ENCODE measurements at places on chromosomes 5 and 9.

DNA sequence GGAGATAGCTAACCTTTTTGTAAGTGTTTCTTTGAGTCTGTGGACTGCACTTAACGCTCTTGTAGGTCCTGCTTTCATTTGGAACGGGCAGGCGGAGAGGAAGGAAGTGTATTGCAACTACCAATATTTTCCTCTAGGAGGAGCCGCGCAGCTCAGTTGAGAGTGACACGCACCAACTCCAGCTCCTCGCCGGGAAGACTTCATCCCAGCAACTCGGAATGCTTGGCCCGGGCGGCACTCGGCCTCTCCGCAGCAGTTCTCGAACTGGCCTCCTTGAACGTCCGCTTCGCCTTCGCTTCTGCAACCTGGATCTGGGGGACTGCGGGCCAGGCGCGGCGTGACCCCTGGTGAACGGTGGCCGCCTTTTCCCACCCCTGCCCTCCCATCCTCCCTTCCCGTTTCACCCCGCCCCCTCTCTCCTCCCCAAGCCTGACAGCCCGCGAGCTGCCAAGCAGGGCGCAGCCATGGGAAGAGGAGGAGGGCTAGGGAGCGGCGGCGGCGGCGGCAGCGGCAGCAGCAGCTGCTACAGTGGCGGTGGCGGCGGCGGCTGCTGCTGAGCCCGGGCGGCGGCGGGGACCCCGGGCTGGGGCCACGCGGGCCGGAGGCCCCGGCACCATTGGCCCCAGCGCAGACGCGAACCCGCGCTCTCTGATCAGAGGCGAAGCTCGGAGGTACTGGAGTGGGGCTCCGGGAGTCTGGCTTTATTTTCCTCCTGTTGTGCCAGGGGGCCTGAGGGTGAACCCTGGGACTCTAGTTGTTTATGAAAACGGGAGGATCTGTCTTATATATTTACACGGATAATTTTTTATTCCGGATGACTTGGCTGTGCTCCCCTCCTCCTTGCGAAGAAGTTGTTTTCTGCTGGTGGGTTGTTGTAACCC is at the start of gene GHR:
Gene GHR (plus strand): TSS at position 155 of the 881 bp plus-strand sequence. CDS start 142,436 bp downstream, outside the sequence.
- DNase-seq = no peak

- DNase-seq = no peak
Measured at GRCh38 chr5:164742025-164742424, 1236.6 kb downstream of the MAT2B start.

DNA sequence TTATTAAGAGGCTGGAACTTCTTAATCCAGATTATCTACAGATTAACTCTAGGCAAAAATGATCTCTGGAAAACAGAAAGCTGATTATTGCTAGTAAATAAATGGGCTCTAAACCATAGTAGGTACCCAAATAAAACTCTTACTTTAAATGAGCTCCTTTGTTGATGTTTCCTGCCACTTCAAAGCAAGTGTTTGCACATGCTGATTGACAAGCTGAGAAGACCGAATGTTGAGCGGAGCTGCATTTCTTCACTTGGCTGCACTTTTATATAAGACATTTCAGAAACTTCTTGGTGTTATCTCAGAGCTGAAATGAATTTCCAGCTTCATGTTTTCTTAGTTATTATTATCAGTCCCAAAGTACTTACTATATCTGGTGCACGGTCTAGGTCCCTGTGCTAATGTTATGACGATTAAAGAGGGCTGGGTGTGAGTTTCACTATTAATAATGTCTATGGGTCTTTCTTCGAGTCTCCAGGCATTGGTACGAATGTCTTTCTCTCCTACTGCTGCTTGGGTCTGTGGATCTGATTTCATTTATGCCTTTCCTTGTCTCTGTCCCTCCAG is 58.6 kb upstream of the CTXN3 start:
- no peak for DNase-seq

- DNase-seq = no peak
Measured at GRCh38 chr9:123358181-123358905, 2.3 kb downstream of the CRB2 start.

DNA sequence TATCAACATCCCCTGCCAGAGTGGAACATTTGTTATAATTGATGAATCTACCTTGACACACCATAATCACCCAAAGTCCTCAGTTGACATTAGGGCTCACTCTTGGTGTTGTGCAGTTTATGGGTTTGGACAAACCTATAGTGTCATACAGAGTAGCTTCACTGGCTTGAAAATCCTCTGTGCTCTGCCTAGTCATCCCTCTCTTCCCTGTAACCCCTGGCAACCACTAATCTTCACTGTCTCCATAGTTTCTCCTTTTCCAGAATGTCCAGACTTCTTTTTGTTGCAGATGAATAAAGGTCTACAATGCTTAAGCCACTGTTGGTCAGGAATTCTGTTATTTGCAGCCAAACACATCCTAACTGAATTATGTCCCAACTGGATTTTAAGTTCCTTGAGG is 22.5 kb upstream of the SUB1 start:
- no peak for DNase-seq

DNA sequence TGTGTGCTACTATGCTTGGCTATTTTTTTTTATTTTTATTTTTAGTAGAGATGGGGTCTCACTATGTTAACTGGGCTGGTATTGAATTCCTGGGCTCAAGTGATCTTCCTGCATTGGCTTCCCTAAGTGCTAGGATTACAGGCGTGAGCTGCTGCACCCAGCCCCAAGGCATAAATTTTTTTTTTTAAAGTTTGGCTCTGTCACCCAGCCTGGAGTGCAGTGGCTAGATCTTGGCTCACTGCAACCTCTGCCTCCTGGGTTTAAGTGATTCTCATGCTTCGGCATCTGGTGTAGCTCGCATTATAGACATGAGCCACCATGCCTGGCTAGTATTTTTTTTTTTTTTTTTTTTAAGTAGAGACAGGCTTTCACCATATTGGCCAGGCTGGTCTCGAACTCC is 70.3 kb downstream of the RAB24 start:
- no peak for DNase-seq

- no peak for DNase-seq
Measured at GRCh38 chr9:107274096-107274495, 9.0 kb upstream of the RAD23B start.

DNA sequence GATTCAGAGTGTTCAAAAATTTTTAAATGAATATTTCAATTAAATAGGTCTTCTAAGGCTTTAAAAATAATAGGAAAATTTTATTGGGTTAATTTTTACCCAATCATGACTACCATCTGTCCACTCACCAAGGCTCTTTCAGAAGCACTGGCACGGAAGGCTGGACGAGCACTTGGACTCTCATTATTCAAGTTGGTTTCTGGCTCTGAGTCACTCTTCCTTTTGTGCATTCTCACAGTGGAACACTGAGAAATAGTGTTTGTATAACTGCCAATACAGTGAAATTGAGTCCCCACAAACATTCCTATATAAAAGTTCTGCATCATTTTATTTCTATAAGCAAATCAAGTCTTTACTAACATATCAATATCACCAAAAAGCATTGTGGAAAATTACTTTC is 1149.0 kb downstream of the EFNA5 start:
- no peak for DNase-seq

All from stimulated activated CD8-positive, alpha-beta memory T cell treated with anti-CD3 and anti-CD28 coated beads, Interleukin-2, amount 100 ng/mL, for 48 hours (primary cell).